ENCODE measurements at places on chromosomes 4 and X.

DNA sequence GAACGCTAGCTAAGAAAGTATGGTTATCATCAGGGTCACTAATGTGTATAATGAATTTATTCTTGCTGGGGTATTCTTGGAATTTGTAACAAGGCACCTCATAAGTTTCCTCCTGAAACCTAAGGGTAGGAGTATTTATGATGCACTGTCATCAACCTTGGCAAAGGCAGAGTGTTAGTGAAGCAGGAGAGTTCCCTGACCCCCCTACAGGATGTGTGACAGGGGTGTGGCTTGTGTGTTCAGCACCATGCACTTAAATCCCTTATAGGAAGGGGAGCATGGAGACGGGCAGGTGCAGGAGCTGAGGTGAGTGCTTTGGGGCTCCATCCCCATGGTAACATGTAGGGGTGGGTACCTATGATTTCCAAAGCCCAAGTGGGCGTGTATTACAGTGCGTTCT is 237.7 kb downstream of the GALNTL6 start:
- DNase-seq: no peak

DNA sequence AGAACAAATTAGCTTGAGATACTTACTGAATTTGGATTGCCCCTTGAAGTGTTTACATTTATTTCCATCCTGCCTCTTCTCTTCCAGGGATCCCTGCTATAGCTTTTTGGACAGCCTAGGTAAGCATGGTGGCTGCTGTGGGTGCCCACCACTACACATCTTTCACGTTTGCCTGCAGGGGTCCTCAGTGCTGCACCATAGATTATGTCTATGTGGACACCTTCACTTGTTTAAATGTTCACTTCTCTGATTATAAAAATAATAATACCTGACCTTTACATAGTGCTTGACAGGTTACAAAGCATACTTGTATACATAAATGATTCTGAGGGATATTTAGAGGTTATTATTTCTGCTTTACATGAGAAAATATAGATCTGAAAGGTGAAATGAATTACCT is 67.9 kb upstream of the SLC4A4 start:
- DNase-seq: no peak

- no peak for DNase-seq
These were observed 167.5 kb upstream of the SLC7A11 start for GRCh38 chr4:138409670-138410069.

DNA sequence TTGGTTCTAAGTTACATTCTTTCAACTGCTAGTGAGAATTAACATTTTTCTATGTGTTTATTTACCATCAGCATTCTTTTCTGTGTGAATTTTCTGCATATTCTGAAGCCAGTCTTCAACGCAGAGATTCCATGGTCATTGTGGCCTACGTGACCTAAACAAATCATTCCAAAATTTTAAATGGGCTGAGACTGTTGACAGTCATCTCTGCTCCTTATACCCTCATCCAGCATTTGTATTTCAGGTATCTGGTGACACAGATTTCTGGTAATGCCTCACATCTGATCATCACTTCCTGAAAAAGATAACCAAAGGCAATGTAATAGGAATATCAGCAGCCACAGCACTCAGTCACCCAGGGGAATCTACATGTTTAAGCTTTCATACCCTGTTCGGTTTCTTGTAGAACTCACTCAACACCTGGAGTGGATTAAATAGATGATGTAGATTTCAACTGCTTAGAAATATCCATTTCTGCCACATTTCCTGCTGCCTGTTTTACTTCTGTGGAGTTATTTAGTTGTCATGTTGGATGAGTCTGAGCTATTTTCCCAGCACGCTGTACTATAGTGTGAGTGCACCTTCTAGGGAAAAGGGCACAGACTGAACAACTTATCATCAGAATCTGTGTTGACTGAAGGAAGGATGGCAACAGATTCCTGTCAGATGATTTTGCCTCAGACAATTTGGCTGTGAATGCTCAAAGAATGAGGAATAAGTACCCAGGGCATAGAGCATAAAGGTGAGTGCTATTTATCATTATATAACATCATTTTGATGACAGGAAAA is 73.0 kb upstream of the HPGD start:
- DNase-seq: no peak

DNA sequence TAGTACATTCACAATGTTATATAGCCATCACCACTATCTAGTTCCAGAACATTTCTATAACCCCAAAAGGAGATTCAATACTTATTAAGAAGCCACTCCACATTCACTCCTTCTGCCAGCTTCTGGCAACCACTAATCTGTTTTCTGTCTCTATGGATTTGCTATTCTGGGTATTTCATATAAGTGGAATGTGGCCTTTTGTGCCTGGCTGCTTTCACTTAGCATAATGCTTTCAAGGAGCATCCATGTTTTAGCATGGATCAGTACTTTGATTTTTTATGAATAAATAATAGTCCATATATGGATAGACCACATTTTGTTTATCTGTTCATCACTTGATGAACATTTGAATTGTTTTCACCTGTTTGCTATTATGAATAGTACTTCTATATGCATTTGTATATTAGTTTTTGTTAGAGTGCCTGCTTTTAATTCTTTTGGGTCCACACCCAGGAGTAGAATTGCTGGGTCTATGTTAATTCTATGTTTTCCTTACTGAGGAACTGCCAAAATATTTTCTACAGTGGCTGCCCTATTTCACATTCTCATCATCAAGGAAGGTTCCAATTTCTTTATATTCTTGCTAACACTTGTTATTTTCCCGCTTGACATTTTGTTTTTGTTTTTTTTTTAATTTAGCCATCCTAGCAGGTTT is 16.6 kb upstream of the SMIM9 start:
- DNase-seq: no peak

DNA sequence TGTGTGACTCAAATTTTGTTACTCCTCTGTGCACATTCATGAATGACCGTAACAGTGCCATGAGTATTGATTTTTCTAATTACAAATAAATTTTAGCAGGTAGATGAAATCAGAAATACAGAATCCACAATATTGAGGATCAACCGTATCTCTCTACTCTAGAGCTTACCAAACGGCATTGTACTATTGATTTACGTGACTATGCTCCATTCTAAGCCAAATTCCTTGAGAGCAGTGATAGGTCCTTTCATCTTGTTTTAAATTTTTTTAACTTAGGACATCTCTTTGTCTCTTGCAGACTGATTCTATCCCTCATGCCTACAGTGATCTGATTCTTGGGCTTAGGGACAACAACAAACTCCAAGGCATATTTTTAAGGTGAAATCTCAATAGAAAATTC is 172.3 kb upstream of the C1QTNF7 start:
- DNase-seq: no peak

DNA sequence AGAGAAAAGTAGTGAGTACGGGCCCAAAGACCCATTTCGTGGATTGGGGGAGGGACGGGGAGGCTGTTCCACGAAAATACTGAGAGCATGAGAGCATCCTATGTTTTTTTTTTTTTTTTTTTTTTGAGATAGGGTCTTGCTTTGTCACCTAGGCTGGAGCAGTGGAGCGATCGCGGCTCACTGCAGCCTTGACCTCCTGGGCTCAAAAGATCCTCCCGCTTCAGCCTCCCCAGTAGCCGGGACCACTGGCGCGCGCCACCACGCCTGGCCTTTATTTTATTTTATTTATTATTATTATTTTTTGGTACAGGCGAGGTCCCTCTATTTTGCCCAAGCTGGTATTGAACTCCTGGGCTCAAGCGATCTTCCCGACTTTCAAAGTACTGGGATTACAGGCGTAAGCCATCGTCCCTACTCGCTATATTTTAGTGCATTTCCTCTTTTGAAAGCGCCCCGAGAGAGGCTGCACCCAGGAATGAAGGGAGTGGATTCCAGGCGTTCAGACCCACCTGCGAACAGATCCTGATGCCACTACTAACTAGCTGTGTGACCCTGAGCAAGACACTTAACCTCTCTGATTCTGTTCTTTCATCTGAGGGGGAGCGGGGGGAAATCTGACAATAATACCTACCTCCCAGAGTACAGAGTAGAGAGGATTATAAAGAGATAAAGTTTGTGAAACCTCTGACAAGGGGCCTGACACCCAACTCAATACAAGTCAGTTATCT is 5.4 kb upstream of the MSX1 start:
- DNase-seq: no peak

DNA sequence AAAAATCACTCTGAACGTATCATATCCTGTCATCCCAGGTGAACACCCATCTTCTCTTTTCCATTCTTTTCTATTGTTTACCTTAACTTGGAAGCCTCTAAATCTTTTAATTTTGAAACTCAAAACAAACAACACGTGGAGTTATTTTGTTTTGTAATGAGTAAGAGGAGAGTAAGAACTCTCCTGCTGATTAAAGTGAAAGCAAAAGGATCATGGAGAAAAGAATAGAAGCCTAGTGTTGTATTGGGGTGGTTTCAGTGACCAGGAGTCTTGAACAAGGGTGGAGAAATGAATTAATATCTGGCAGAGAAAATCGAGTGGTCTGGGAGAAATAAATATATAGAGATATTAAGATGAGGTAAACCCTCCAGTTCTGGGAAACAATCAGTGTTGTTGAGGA is 237.4 kb upstream of the UGT8 start:
- DNase-seq: no peak

DNA sequence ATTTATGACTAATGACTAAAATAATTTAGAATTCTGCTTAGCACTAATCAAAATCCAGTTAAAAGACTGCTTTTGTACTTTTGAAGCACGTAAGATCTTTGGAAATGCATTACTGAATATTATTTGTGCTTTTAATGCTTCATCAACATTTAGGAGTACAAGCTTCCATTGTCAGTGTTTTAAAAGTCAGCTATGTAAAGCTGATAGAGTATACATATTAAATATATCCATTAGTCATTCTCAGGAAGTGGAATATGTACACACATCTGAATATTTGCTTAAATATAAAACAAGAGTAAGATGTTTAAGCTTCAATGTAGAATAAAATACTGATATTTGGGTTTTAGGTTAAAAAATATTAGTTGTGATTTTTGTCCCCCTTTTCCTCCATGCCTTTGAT is 54.1 kb downstream of the ANK2 start:
- DNase-seq: no peak

- no peak for DNase-seq
These were observed 140.5 kb downstream of the GRIA3 start for GRCh38 chrX:123324625-123325024.

DNA sequence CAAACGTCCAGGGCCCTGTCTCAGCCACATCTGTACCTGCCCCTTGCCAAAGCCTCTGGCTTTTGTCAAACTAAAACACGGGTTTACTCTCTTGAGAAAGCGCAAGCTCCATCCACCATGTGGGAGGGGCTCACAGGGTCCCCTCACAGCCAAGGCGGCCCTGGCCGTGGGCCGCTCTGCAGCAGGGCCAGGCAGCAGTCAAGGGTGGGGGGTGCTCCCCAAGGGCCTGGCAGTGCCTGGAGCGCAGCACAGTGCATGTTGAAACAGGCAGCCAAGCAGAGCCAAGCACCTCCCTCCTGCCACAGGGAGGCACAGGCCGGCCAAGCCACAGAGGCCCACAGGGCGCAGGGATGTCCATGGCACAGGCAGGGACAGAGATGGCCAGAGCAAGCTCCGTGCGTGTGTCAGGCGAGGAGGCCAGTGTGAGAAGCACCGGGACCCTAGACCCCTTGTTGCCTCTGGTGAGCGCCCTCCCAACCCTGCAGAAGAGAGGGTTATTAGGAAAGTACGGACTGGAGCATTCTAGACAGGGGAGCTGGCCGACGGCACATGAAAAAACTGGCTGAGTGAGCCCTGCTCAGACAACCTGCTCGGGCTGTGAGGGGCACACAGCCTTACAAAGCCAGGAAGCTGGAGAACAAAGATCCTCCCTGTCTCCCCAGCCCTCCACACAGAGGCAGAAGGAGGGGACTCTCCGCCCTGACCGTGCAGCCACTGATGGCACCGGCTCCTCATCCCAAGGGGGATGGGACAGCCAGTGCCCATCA is 39.0 kb downstream of the FAM53A start:
- DNase-seq: no peak

DNA sequence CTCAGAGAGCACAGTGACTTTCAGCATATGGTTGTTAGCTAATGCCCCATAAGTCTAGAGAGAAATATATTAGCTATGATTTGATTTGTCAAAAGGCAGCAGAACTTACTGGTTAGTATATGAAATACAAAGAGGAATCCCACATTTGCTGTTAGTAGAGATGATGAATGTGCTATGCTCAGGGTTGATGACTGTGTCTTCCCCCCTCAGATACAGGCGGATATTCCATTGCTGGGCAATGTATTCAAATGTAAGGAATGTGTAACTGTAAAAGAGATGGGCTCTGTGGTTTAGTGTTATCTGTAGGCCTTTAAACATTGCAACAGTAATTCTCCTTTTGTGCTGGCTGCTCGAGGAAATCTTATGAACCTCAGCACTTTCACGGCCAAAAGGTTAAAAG is 528.9 kb upstream of the ARX start:
- DNase-seq: no peak

GRCh38 chrX:66601522-66601921 is 37.4 kb downstream of the EDA2R start:
- DNase-seq: no peak

GRCh38 chr4:170014359-170015011 is 11.7 kb downstream of the MFAP3L start:
- no peak for DNase-seq

GRCh38 chr4:118975449-118976192 is 87.0 kb downstream of the SYNPO2 start:
- no peak for DNase-seq

GRCh38 chr4:162498168-162498567 is 334.4 kb upstream of the FSTL5 start:
- DNase-seq: no peak

DNA sequence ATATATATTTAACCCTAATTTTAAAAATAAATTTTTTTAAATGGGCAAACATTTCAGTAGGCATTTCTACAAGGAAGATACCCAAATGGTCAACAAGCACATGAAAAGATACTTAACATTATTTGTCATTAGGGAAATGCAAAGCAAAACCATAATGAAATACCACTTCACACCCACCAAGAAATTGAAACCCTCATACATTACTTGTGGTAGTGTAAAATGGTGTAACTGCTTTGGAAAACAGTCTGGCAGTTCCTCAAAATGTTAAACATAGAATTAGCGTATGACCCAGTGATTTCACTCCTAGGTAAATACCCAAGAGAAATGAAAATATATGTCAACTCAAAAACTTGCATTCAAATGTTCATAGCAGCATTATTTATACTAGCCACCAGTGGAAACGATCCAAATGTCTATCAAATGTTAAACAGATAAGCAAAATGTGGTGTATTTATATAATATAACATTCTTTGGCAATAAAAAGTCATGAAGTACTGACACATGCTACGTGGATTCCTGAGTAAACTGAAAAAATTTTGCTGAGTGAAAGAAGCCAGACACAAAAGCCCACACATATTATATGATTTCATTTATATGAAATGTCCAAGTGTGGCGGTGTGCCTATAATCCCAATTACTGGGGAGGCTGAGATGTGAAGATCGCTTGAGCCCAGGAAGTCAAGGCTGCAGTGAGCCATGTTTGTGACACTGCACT is 16.6 kb downstream of the TRIM2 start:
- DNase-seq: no peak

DNA sequence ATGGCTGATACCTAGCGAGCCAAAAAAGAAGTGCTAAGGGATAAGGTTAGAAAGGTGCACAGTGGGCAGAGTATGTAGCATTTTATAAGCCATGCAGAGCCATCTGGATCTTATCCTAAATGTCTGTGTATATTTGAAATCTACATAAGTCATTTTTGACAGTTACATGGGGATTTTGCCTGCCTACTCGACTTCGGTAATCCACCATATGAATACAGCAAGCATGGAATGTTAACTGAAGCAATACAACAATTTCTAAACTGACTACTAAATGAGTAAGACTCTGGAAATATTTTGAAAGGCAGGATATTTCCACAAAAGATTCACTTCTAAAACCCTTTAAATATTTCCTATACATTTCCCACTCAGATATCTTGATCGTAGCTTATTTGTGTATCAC is 122.5 kb downstream of the KCNIP4 start:
- DNase-seq: no peak

Measured in NCI-H187 (cell line).